ENCODE measurements at places on chromosomes 7 and 10.

DNA sequence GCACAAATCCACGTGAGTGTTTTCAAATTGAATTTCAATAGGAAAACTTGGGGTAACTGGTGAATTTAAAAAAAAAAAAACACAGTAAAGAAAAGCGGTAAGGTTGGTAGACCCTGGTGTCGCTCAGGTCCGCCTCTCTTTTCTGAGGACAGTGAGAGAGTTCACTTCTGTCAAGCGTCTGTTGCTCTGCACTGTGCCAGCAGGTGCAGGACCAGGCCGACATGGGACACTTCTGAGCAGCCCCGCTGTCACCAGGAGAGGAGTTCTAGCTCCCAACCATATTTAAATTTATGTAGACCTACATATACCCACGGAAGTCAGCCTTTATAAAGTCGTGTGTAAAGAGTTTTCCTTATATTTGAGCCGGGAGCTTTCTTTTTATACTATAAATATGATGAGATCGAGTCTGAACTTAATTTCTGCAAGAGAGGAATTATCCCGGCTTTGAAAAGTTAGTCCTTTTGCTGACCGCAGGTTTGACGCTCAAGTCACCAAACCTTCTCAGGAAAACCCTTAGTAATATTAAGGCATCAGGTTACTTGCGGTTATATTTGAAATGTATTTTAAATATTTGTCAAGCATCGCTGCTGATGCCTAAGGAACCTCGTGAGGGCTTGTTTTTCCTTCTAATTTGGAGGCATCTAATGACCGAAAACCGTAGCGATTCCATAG lies 531 bp downstream of the IKZF1 start:
- no peak for DNase-seq

- no peak for DNase-seq
These were observed 61.6 kb downstream of the LSM5 start for GRCh38 chr7:32428546-32428945.

GRCh38 chr7:50262446-50262845 lies 42.1 kb upstream of the IKZF1 start:
- no peak for DNase-seq

DNA sequence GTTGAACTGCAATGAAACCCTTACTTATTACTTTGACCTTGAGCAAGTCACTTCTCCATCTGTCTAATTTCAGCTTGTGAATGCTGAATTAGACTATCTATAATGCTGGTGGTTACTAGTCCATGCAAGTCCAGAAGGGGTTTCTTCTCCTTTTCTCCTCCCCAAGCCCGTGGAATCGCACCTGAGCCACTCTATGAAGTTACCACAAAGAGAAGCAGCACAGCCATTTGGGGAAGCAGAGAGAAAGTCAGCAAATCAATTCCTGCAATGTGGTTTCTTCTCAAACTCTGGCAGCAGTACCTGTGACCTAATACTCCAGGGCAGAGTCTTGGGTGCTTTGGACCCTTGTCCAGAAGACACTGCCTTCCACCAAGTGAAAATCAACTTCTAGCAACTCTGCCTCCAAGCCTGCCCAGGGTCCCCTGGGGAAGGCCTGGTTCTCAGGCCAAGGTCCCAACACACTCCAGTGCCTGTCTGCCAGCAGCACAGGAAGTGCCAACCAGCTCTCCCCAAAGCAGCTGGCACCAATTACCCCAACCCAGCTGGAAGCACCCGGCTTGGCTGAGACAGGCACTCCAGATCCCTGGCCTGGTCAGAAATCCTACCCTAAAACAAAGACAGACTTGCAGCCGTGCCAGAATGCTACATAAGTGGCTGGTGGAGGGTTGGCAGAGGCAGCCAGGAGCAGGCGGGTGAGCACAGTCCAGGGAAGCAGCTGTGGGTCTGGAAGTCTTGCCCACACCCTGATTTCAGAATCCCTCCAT lies 200.3 kb downstream of the LSM5 start:
- DNase-seq = no peak

GRCh38 chr7:114932991-114933390 lies 11.1 kb downstream of the MDFIC start:
- DNase-seq = no peak

DNA sequence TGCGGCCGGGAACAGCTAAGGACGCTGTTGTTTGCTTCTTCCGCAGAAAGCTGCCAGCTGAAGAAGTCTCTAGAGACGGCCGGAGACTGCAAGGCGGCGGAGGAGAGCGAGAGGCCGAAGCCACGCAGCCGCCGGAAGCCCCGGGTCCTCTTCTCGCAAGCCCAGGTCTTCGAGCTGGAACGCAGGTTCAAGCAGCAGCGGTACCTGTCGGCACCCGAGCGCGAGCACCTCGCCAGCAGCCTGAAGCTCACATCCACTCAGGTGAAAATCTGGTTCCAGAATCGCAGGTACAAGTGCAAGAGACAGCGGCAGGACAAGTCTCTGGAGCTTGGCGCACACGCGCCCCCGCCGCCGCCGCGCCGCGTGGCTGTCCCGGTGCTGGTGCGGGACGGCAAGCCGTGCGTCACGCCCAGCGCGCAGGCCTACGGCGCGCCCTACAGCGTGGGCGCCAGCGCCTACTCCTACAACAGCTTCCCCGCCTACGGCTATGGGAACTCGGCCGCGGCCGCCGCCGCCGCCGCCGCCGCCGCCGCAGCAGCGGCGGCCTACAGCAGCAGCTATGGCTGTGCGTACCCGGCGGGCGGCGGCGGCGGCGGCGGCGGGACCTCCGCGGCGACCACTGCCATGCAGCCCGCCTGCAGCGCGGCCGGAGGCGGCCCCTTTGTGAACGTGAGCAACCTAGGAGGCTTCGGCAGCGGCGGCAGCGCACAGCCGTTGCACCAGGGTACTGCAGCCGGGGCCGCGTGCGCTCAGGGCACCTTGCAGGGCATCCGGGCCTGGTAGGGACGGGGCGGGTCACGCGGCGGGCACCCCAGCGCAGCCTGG lies 2.4 kb downstream of the NKX2-3 start:
- DNase-seq = no peak

DNA sequence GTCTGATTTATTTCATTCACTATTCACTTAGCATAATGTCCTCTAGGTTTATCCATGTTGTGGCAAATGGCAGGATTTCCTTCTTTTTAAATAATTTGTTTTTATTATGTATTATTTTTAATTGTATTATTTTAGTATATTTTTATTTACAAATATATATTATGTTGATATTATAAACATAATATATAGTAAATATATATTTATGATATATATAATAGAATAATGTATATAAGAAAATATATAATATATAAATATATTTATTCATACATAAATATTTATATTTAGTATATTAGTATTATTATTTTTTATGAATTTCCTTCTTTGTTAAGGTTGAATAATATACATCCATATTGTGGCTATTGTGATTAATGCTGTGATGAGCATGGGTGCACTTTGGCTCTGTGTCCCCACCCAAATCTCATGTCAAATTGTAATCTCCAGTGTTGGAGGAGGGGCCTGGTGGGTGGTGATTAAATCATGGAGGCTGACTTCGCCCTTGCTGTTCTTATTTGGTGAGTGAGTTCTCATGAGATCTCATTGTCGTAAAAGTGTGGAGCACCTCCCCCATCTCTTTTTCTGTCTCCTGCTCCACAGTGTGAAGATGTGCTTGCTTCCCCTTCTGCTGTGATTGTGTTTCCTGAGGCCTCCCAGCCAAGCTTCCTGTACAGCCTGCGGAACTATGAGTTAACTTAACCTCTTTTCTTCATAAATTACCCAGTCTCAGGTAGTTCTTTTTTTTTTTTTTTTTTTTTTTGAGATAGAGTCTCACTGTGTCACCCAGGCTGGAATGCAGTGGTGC lies 52.3 kb upstream of the CYP2C18 start:
- DNase-seq = no peak

DNA sequence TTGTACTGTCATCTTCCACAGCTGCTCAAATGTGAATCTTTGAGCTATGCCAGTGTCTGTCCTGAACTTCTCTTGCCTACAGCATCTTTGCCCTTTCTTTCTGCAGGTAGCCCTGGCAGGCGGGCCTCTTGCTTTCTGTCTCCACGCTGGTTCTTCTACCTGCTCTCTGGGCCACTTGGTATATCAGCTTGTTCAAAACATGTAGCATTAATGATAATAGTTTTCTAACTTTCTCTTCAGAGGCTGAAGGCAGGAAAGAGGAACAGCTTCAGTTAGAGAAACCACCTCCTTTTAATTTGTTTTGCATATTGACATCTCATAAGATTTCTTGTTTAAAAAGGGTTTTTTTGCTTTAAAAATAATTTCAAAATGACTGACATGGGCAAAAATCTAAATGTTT lies 923 bp upstream of the FGL2 start:
- no peak for DNase-seq

DNA sequence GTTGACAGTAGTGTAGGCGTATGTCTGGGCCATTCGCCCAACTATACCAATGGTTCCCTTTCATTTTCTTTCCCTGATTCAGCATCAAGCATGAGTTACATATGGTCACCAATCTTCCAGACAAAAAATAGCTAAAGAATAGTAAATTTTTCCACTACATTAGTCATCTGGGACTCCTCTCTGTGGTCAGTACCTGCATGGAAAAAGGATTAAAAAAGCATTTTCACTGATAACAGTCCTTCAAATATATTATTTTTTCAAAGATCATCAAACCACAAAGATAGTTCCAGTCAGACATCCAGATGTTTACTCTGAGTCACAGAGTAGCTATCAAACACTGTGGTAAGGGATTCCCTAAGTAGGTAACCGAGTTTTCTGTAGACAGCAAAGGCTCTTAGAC lies 302.6 kb upstream of the SEMA3D start:
- no peak for DNase-seq
